ENCODE measurements at places on chromosomes 3 and 15.

DNA sequence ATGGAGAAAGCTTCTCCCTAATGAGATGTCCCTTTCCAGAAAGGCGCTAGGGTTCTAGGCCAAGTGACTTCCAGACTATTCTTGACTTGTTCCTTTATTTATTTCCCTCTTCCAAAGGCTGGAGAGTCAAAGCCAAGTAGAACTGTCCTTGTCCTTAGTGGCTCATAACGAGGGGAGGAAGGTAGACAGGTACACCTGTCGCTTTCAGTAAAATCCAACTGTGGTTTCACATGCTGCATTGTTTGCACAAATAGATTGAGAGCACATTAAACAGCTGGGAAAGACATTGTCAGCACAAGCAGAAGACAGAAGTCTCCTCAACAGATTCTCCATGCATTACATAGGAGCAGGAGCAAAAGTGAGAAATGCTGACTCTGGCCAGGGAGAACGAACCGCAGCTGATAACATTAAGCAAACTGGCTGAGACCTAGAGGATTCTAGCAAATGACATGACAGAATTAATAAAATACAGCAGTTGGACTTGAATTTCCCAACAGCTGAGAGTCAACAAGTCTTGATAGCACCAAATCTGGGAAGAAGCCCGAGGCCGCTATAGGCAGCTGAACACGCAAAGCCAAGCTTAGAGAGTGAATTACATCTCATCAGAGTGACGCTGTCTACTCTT is 227.7 kb downstream of the TLE3 start:
- DNase-seq, result no peak

DNA sequence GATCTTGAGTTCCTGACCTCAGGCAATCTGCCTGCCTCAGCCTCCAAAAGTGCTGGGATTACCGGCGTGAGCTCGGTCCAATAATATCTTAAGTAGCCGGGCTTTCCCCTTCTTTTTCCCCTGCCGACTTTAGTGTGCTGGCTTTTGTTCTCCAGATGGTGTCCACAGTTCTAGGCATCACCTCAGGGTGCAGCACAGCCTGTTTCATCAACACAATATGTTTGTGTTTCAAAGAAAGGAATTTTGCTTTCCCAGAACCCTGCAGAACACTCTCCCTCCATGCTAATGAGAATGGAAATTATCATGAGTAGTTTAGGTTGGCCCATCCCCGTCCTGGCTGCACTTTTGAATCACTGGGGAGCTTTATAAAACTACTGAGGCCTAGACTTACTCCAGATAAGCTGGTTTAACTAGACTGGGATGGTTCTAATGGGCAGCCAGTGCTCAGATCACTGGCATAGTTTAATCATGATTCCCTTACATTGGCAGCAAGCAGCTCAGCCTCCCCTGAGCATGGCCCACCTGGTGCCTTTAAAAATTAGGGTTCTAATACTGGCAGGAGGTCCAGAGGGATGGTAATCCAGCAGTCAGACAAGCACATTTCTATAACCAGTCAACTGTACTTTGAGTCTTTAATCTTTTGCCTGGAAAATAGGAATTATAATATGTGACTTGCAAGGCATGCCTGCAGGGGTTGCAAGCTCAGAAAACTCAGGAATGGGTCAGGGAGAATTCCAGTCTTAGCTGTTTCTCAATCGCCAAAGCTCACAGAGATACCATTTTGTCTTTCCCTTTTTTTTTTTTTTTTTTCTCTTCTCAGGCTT is 127.6 kb upstream of the RASGRP1 start:
- DNase-seq, result no peak

DNA sequence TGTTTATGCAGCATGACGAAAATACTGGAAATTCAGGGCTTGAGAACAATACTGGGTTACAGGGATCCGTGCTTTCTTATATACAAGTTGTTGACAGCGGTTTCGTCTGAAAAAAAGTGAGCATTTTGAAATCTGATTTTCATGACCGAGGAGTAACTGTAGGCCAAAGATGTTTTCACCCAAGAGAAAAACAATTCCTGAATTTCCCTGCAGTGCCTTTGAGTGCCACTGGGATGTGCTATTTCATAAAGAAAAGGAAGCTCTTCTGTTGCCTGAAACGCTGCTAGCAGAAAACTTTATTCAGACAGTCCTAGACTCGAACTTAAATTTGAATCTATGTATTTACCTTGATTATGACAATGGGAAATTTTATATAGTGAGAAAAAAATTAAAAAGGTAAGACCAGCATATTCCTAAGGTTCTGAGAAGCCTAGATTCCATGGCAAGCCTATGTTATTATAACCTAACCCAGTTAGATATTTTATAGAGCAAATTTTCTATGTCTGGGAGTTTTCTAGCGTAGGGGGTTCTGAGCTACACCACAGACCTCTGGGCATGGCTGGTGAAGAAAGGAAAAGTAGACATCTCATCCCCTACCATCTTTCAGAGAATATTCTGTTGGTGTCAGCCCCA is 30.2 kb downstream of the KCNAB1 start:
- DNase-seq, result peak; percentile 57

- no peak for DNase-seq
These were observed 163.7 kb downstream of the PGPEP1L start for GRCh38 chr15:98843844-98844243.

GRCh38 chr15:62124973-62125303 is 40.1 kb downstream of the C2CD4B start:
- DNase-seq, result no peak

DNA sequence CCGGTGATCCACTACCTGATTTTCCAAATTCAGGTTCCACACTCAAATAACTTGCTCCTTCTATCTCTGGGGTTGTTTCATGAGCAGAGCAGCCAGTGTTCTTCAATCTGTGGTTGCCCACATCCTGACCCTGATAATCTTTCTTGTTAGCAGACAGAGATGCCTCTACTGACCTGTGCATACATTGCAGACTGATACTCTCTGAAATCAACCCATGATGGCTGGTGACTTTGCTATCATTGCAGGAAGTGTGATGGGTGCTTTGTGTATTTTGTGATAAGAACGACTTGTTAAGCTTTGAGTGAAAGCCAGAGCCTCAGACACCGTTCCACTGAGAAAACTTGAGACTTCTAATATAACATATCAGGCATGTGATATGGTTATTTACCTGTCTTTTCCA is 39.9 kb downstream of the GATM start:
- no peak for DNase-seq

Measured in fibroblast of skin of right quadriceps (primary cell).